ENCODE measurements at places on chromosomes 1 and 21. TPM values are rescaled to one million over a fixed set of nuclear protein-coding genes. Genes with fewer than 3 reads are reported as not detected.

DNA sequence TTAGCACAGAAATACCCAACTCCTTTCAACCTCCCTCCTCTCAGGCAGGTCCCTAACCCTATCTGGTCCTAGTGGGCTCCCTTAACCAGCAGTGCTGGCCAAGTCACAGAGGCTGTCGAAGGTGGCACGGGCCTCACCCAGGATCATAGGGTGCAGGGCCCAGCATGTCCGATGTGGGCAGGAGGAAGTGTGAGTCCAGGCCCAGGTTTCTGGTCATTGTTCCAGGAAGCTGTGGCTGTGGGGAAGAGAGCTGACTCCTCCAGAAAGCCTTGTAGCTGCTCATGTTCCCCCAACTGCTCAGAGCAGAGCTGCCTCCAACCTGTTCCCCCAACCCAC, 2.4 kb downstream of the CCDC17 start:
- no peak for DNase-seq
- no peak overlapping the region for H3K4me3 ChIP-seq
- no peaks in the 10 kb centered on the region for H3K4me1 ChIP-seq
- no peak overlapping the region for H3K27ac ChIP-seq
- H3K27me3 ChIP-seq = no peaks in the 10 kb centered on the region

DNA sequence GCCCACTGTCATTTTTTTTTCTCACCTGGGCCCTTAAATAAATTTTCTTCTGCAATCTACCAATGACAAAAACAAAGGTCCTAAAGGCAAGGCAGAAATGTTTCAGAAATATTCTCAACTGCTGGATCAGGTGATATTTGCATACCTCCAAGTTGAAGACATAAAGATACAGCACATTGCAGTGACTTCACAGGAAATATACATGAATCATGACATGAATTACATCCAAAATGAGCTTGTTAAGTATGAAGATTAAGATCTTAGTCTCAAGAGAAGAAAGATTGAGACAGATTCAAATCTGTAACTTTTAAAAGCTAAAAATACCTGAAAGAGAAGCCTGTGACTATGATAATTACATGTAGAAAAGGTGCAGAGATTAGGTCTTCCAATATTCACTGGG, 207.8 kb downstream of the SIPA1L2 start:
- DNase-seq = no peak
- H3K36me3 ChIP-seq = no peaks in the 10 kb centered on the region
- H3K4me1 ChIP-seq = no peaks in the 10 kb centered on the region

DNA sequence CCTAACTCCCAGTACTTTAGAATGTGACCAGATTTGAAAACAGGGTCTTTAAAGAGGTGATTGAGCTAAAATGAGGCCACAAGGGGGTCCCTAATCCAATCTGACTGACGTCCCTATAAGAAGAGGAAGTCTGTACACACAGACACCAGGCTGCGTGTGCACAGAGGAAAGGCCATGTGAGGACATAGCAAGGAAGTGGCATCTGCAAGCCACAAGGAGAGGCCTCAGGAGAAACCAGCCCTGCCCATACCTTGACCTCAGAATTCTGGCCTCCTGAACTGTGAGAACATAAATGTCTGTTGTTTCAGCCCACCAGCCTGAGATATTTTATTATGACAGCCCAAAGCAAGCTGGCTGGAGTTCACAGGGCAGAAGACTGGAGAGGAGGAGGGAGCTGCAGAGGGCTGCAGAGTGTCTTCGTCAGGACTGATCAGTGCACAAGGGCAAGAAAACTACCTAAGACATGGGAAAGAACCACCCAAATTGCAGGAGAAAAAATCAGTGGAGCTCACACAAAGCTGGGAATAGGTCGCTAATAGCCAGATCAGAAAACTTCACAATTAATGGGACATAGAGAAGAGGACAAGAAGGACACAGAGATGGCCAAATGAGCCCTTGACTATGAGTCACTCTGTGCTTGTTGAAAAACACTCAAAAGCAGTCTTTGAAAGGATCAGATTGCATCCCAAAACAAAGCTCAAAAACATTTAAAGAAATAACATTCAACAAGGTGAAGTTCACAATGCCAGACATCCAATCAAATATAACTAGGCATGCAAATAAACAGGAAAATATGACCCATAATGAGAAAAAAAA, 14.1 kb upstream of the WNT9A start:
- no peak overlapping the region for H3K4me3 ChIP-seq
- DNase-seq = no peak
- H3K4me1 ChIP-seq = no peaks in the 10 kb centered on the region
- no peak overlapping the region for H3K27ac ChIP-seq

- no peak overlapping the region for H3K27ac ChIP-seq
- H3K27me3 ChIP-seq = no peaks in the 10 kb centered on the region
- no peaks in the 10 kb centered on the region for H3K36me3 ChIP-seq
- DNase-seq = no peak
- no peaks in the 10 kb centered on the region for H3K4me1 ChIP-seq
These were observed 209.9 kb downstream of the FAF1 start for GRCh38 chr1:50750021-50750619.

- peaks cover 46% of the 10 kb centered on the region for H3K4me1 ChIP-seq
- H3K27ac ChIP-seq = peak overlapping the region; percentile 86
- no peaks in the 10 kb centered on the region for H3K27me3 ChIP-seq
These were observed 71.1 kb upstream of the ERRFI1 start for GRCh38 chr1:8097077-8097799.

DNA sequence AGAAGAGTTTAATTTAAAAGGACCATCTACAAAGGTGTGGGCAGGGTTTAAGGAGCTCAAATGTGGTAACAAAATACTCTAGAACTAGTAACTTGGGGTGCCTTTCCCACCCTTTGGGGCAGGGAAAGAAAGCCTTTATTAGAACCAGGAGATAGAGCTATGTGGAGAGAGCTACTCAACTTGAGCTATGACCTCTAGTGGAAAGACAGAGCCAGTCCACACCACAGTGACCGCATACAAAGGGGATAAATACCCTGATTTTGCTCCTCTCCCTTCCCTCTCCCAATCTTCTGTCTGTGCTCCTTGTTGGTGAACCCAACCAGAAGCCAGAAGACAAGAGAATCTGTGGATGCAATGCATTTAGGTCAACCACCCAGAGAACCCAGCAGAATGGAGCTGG, 54.4 kb upstream of the JAK1 start:
- H3K4me1 ChIP-seq = 0 out of 2 replicates have a peak, but pooled peaks cover 1% of the 10 kb centered on the region
- DNase-seq = peak; percentile 13
- no peaks in the 10 kb centered on the region for H3K27me3 ChIP-seq
- no peaks in the 10 kb centered on the region for H3K36me3 ChIP-seq

DNA sequence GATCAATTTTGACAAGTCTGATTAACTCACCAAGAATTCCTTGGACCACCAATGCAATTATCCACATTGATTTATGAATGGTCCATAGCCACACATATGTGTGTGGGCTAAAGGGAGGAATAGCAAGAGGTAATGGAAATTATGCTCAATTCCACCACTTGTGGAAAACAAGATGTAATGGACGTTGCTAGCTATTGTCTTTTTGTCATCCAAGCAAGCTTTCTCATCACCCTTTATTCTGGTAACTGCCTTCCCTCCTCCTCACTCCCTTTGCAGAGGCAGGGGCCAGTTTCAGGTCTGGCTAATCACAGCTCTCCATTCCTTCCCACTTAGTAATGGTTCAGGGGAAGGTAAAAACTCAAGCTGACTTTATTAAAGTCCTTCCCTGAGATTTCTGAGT, 24.7 kb upstream of the RAB3GAP2 start:
- no peak for DNase-seq
- H3K4me1 ChIP-seq = peaks cover 4% of the 10 kb centered on the region
- H3K36me3 ChIP-seq = no peaks in the 10 kb centered on the region
- H3K27ac ChIP-seq = no peak overlapping the region

Gene SMPDL3B
- total RNA-seq = 11.3 TPM

Gene ALG14
- total RNA-seq = 6.1 TPM

Gene DHRS3
- total RNA-seq = 59.4 TPM

Gene ZNF692
- total RNA-seq = 48.5 TPM

Gene RIPPLY3
- total RNA-seq = 0.91 TPM

Gene RORC
- total RNA-seq = not detected

Gene LY9
- total RNA-seq = not detected
